ENCODE measurements at places on chromosomes 1 and 21. TPM values are rescaled to one million over a fixed set of nuclear protein-coding genes. Genes with fewer than 3 reads are reported as not detected.

DNA sequence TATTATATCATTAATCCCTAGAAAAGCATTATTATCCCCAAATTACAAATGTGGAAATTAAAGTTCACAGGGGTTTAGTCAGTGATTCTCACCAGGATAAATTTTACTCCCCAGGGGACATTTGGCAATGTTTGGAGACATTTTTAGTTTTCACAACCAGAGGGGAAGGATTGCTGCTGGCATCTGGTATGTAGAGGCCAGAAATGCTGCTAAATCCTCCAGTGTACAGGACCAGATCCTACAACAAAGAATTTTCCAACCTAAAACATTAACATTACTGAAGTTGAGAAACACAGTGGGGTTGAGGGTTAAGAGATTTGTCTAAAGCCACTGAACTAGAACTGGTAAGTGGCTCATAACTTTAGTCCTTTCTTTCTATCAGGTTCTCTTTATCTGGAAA is 162.0 kb upstream of the SYT6 start:
- no peaks in the 10 kb centered on the region for H3K4me1 ChIP-seq
- H3K27me3 ChIP-seq, result peaks cover 3% of the 10 kb centered on the region
- no peak overlapping the region for H3K4me3 ChIP-seq
- H3K36me3 ChIP-seq, result no peaks in the 10 kb centered on the region

GRCh38 chr1:40876891-40877290 is 14.7 kb upstream of the CITED4 start:
- no peak overlapping the region for H3K27ac ChIP-seq
- H3K27me3 ChIP-seq, result no peaks in the 10 kb centered on the region
- no peaks in the 10 kb centered on the region for H3K4me1 ChIP-seq
- no peak overlapping the region for H3K4me3 ChIP-seq

DNA sequence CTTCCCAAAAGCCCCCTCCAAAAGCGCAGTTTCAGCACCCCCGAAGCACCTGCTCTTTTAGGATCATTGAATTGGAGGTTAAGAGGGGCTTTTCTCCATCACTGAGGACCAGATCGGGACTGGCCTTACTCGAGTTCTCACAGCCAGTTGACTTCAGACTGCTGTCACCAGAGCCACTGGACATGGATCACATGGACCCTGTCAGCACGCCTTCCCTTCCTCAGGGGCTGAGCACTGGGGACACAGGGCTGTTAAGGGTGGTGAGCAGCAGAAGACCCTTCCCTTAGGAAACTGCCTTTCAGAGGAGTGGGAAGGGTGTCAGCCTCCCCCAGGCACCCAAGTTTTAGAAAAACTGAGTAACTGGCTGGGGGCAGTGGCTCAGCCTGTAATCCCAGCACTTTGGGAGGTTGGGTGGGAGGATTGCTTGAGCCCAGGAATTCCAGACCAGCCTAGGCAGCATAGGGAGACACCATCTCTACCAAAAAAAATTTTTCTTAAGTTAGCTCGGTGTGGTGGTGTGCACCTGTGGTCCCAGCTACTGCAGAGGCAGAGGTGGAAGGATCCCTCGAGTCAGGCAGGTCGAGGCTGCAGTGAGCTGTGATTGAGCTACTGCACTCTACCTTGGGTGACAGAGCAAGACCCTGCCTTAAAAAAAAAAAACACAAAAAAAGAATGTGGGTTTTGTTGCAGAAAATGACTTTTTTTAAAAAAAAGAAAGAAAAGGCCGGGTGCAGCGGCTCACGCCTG is 584 bp upstream of the FGR start:
- no peaks in the 10 kb centered on the region for H3K4me1 ChIP-seq
- H3K27ac ChIP-seq, result peak overlapping the region; percentile 49
- H3K36me3 ChIP-seq, result no peaks in the 10 kb centered on the region
- H3K4me3 ChIP-seq, result no peak overlapping the region

GRCh38 chr1:165298203-165298820 is 58.2 kb downstream of the LMX1A start:
- no peak overlapping the region for H3K4me3 ChIP-seq
- no peak for DNase-seq
- no peaks in the 10 kb centered on the region for H3K4me1 ChIP-seq
- H3K36me3 ChIP-seq, result no peaks in the 10 kb centered on the region
- H3K27ac ChIP-seq, result no peak overlapping the region

DNA sequence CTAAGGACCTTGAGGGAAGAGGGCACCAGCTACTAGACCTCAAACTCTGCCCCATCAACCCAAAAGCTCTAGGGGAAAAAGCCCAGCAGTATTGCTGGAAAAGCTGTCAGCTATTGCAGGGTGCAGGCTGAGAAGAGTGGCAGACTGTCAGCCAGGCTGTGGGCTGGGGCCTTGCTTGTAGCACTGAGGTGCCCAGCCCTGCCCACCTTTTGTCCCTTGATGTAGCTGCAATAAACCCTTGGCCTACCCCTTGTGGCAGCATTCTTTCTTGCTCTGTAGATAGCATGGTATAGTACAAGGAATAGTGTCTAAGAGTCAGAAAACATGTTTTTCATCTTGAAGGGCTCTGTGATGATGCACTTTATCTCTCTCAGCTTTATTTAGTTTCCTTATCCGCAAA is 39.4 kb downstream of the CDC14A start:
- H3K4me3 ChIP-seq, result no peak overlapping the region
- no peaks in the 10 kb centered on the region for H3K4me1 ChIP-seq
- H3K27me3 ChIP-seq, result no peaks in the 10 kb centered on the region
- H3K36me3 ChIP-seq, result no peaks in the 10 kb centered on the region
- no peak for DNase-seq

- H3K4me1 ChIP-seq, result no peaks in the 10 kb centered on the region
- H3K27ac ChIP-seq, result no peak overlapping the region
- no peaks in the 10 kb centered on the region for H3K36me3 ChIP-seq
Observed at GRCh38 chr1:145545055-145545454, 62.7 kb upstream of the GPR89A start.

The CHIA gene
- not detected for total RNA-seq

The FALEC gene
- not detected for total RNA-seq

Data from right lobe of liver (tissue), 6 donors.